ENCODE measurements at places on chromosomes 1 and 21.
A peak's percentile ranks its signal among the peaks of the same experiment; 100 is the strongest.

GRCh38 chr1:216903382-216903740 is 180.1 kb upstream of the ESRRG start:
- DNase-seq, result no peak

DNA sequence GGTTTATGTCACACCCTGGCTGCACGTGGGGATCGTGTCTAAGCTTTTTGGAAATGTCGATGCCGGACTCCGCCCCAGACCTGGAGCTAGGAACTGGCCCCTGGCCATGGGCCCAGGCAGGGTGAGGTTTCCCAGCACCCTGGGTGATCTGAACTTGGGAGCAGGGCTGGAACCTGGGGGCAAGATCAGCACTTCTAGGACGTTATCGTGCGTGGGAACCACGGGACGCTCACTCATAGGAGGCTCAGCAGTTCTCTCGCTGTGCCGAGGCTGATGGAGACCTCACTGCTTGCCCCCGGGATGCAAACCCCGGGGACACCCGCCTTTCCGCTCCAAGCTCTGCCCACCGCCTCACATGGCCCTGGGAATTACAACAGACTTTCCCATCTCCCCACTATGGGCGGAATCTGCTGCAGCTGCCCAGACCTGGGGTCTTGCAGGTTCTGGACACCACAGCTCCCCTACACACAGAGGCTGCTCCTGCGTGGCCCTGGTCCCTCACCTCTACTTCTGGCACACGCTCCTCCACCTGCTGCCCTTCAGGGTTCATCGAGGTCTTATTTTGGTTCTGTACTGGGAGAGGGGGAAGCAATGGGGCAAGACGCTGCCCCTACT is 35.9 kb downstream of the COL18A1 start:
- DNase-seq, result no peak

DNA sequence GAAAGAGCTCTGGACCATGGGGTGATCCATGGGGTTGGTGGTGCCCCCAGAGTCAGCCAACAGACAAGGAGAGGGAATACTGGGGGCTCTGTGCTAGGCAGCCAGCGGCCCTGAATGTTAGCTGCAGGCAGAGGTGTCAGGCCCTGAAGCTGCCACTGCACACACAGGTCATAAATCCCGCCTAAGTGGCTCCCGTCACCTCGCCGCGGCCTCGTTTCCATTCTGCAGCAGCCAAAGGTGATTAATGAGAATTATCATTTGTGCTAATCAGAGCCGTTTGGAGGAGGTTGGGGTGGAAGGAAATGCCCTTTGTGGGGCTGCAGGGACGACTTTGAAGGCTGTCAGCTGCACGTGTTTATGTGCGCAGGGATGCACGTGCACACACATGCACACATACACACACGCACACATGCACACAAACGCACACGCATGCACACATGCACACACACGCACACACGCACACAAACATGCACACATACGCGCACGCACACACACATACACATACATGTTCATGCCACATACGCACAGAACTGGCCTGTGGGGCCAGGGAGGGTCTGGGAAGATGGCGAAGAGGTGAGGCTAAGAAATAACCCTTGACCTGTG is 88.8 kb upstream of the ARHGEF16 start:
- no peak for DNase-seq

DNA sequence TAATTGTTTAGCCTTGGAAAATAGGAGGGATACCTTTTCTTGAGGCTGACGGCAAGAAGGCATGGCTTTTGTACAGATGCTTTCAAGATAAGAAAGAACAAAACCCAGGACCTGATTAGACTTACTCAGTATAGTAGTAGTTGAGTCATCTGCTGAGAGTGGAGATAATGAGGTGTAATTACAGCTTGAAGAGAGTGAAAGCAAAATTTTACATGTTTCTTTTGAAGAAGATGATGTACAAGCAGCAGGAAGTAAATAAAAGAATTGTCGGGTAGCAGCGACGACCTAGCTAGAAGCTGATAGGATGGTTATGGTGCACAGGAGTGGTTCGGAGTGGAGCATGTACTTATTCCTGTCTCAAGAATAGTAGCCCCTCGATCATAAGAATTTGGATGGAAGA is 6.6 kb downstream of the ANGPTL1 start:
- no peak for DNase-seq

GRCh38 chr1:2198571-2198970 is 4.0 kb upstream of the FAAP20 start:
- no peak for DNase-seq

- no peak for DNase-seq
Observed at GRCh38 chr1:228646717-228647522, 88.4 kb upstream of the RHOU start.

- no peak for DNase-seq
Observed at GRCh38 chr1:47992720-47993415, 4.3 kb downstream of the TRABD2B start.

DNA sequence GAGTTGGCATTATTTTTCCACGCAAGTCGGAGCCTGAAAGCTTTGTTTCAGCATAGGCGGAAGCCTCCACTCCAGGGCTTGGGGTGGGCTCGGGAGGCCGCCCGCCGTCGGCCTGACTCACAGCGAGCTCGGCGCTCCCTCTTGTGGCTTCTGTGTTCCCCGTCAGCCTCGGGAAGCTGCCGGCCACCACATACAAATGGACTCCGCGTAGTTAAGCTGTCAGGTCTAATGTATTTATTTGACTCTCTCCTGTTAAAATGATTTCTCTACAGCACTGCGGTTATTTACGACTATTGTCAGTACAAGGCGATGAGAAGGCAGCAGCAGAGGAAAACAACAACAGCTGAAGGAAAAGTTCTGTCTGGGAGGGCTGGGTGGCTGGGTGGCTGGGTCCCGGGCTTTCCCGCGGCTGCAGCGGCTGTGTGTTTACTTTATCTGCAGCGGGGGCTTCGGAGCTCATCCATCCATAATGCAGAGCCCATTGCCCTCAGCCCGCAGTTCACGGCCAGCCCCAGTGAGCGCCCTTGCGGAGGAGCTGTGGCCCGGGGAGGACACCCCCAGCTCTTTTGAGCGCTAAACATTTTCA is 375.7 kb upstream of the CAMK1G start:
- DNase-seq, result peak; percentile 61

DNA sequence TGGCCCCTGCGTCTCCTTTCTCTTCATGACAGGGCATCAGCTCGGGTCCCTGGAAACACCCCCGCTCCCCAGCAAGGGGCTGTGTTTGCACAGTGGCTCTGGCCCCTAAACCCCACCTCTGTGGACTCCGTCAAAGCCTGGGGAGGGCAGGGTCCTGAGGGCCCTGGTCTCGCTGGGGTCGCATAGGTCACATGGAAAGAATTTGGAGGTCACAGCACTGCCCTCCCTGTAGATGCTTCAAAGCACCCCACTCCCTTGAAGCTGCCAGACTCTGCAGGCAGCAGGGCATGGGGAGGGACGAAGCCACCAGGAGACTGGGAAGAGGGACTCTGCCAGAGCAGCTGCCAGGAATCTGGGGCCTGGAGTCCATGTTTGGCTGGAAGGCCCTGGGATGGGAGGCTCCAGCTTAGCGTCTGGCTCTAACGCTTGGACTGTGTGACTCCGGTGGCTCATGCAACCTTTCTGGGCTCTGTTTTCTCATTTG is 36.6 kb upstream of the ECE1 start:
- no peak for DNase-seq

GRCh38 chr1:150578272-150579109 is 919 bp downstream of the MCL1 start:
- DNase-seq, result peak; percentile 92

DNA sequence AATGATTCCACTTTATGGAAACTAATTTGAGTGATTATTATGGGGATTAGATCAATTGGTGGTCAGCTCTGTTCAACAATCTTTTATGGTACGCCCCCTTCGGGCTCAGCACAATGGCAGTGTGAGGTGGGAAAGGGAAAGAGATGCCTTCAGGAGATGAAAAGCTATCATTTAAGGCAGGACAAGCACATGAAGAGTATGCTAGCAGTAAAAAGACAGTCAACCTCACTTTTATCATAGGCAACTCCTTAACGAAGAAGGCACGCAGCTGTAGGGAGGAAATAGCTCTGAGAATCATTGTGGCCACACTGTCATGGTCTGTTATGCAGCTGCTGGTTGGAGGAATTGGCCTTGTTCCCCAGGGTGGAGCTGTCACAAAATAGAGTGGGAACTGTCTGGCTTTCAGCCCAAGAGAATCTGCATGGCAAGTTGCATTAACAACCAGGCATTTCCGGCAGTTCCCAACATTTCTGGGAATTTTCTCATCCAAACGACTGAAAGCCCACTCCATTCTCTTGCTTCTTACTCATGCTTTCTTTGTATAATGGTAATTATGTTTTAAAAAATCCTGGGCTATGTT is 54.4 kb upstream of the BCL10 start:
- DNase-seq, result peak; percentile 59

Measured in muscle of arm (tissue), 14 donors.